ENCODE measurements at places on chromosomes 5 and 9.

DNA sequence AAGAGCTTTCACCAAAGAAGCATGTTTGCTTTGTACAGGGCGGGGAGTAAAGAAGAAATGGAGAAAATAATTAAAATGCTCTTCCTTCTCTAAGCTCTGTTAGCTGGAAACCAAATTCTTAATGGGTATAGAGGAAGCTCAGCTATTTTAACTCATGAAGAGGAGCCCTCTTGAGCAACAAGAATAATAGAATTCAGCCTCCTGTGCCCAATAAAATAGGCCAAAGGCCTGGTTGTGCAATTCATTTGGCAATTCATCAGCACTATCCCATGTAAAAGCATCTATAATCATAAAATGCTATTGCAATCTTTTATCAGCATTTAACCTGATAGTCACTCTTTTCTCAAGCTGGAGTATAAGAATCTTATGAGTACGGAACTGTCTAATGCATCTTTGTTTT is 133.6 kb upstream of the CDH6 start:
- DNase-seq: no peak

- DNase-seq: no peak
Measured at GRCh38 chr5:145979270-145980223, 43.2 kb downstream of the SH3RF2 start.

- no peak for DNase-seq
Measured at GRCh38 chr9:21144603-21145002, 3.0 kb upstream of the IFNW1 start.

- DNase-seq: no peak
Measured at GRCh38 chr9:107628444-107628843, 138.9 kb upstream of the KLF4 start.

GRCh38 chr5:10726179-10726912 is 34.7 kb downstream of the DAP start:
- no peak for DNase-seq

DNA sequence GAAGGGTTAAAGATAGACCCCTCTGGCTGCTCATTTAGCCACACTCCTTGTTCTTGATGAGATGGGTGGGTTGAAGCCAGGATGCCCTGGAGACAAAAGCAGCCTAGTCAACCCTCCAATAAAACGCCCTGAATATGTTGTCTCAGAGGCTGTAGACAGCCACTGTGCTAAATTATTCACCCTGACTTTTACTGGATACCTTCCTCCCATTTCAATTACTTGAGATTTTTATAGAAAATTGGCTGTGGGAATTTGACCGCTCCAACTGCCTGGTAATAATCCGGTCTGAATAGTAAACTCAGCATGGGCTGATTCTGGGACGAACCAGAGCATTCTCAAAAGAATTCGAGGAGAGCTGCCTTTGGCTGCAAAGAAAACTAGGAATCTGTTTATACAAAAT is 104.2 kb downstream of the SNX18 start:
- no peak for DNase-seq

DNA sequence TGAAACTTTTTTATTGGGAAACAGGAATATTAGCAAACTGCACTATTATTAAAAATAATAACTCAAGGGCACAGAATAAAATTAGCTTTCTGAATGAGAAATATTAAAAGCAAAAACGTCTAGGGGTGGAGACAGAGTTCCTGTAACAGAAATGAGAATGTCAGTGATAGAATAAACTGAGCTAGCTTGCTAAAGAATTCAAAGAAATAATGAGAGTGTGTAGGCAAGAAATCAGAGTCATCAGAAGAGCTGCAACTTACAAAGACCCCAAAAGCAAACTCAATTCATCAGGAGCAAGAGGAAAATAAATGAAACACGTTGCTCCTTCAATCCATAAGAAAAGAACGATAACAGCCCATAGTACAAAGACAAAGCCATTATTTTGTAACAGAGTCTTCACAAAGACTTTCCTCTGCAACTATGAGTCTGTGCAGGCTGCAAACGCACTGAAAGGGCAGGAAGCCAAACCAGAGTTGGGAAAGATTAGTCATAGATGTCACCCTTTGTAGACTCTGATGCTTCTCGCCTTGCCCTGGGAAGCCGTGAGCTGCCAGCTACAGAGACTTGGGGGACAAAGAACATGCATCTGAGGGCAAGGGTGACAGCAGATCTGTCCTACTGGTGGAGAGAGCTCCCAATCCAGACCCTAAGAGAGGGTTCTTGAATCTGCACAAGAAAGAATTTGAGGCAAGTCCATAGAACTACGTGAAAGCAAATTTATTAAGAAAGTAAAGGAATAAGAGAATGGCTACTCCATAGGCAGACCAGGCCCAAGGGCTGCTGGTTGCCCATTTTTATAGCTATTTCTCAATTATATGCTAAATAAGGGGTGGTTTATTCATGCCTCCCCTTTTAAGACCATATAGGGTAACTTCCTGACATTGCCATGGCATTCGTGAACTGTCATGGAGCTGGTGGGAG is 40.8 kb downstream of the SHC3 start:
- DNase-seq: no peak

DNA sequence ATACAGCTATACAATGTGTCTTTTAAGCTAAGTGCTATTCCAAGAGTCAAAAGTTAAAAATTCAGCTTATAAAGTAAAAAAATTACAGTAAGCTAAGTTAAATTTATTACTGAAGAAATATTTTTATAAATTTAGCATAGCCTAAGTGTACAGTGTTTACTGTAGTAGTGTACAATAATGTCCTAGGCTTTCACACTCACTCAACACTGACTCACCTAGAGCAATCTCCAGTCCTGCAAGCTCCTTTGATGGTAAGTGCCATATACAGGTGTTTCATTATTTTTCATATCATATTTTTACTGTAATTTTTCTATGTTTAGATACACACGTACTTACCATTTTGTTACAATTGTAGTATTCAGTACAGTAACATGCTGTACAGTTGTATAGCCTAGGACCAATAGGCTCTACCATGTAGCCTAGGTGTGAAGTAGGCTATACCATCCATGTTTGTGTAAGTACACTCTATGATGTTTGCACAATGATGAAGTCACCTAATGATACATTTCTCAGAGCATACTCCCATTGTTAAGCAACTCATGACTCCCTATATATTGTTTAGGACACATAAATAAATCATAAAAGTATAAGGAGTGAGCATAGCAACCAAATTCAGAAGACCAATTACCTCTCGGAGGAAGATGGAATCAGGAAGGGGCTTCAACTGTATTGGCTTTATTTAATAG is 165.1 kb upstream of the SLC30A5 start:
- no peak for DNase-seq

DNA sequence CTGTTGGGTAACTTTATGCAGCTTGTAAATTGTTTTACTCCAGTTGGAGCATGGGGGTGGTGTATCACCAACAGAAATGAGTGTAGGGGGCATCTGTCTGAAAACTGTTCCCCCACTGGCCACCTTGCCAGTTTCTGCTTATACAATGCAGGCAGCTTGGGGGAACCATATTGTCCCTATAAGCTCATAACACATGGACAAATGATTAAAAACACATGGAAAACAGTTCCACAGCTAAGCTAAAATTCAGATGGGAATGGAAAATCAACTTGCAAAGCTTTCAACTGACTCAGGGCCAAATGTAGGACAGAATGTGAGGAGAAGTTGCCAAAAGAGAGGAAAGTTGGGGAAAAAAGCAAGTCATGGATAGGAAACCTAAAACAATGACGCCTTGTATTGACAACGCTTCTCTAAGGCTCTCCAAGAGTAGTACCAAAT is 7.9 kb upstream of the CER1 start:
- no peak for DNase-seq

DNA sequence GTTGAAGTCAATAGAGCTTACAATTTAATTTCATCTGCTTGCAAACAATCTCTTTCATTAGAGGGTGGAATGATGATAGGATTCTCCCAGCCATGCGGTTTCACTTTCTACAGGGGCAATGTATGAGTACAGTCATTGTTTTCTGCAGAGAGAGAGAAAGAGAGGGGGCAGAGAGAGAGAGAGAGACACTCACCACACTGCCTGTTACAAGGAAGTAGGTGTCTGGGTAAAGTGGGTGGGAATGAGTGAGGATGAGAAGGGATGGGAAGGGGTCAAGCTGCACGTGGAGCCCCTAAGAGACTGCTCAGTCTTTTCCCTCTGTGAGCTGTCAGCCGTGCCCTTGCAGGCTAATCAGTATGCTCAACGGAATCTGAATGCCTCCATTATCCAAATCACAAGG is 454.3 kb downstream of the KDM4C start:
- DNase-seq: no peak

GRCh38 chr9:90180381-90180780 is 462.2 kb downstream of the DIRAS2 start:
- no peak for DNase-seq

DNA sequence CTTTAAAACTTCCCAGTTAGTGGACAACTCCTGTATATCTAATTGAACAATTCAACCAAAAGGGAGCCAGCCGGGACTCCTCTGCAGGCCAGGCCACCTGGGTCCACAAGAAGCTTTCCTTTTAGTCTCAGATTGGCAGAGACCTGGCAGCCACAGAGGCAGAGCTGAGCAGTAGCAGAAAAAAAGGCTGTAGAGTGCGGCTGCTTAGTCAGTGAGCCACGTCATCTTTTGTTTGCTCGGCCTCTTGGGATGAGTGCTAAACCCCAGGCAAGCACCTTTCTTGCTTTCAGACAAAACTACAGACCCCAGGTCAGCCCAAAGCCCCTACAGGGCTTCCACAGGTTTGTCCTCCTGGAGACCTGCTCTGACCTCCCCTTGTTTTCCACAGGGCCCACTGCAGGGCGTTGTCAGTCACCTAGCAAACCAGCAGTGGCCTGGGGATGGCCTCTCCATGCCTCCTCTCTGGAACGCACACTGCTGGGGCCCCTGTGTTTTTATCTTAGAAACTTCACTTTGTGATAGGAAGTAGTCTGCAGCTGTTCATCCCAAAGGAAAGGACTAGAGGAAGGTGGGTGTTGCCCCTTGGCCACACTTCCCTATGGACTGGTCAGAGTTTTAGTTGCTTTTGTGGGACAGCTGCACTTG is 49.9 kb downstream of the SHB start:
- DNase-seq: no peak

DNA sequence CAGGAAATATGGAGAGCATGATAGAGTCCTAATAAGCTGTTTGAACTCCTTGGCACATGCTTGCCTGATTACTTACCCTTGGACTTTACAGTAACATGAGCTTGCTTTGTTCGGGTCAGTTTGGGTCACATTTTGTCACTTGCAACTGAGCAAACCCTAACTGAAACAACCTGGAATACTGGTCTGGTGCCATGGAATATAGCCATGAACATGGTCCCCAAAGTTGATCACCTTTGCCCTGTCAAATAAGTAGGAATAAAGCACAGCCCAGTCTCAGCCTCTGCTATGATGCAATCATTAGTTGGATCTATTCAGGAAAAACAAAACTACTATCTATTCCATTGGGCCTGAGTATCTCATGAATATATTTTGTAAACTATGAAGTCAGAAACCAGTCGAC is 18.2 kb downstream of the CDO1 start:
- DNase-seq: no peak

GRCh38 chr5:62662521-62662920 is 83.9 kb downstream of the LRRC70 start:
- no peak for DNase-seq

GRCh38 chr5:128271859-128272464 is 188.4 kb downstream of the SLC12A2 start:
- no peak for DNase-seq

DNA sequence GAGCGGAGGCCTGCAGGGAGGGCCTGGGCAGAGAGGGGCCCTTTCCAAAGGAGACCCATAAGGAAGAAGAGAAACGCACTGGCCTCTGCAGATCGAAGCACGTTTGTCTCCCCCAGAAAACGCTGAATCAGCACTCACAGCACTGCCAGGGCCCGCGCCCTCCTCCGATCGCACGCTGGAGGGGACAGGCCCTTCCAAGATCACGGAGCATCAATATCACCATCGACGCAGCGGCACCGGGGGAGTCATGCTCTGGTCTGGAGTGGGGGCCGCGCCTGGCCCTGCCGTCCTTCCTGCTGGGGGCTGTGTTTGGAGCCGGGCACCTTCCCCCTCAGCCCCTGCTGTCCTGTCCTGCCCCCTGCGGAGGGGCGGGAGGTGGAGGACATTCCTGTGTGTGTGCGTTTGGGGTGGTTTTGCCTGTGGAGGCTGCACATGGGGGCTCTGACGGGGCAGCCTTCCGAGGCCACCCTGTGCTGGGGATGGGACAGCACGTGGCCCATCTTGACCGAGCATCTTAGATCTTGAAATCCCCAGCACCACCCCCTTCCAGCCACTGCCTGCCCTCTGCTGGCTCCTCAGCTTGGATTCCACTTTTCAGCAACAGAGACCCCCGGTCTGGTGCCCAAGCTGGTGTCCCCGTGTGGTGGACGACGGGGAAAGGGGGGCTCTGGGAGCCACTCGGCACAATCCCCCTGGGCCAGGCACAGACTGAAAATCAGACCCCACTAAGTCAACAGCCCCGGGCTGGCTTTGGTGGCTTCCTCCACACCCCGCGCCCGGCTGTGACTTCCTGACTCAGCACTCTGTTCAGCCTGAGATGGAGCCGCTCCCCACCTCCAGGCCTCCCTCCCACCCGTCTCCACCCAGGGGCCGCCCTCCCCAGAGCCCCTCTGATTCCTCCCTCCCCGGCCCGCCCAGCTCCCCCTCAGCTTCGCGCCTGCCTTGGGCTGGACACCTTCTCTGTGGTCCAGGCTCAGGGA is 8.3 kb downstream of the TMEM250 start:
- DNase-seq: no peak

GRCh38 chr5:169080448-169080911 is 220.5 kb downstream of the SLIT3 start:
- DNase-seq: no peak

- DNase-seq: no peak
Measured at GRCh38 chr9:15282567-15283285, 24.3 kb downstream of the TTC39B start.

DNA sequence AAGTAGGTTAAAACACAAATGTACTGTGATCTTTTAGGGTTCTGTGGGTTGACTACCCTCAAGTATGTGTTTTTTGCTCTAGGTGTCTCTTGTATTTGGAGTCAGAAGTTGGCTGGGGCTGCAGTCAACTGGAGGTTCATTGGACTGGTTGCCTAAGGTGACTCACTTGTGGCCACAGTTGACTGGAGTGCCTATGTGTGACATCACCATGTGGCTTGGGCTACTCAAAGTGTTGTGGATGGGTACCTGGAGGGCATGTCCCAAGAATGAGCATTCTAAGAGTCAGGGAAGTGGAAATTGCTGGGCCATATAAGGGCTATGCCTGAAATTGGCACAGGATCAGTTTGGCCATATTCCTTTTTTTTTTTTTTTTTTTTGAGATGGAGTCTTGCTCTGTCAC is 27.4 kb downstream of the SNX30 start:
- DNase-seq: no peak

- DNase-seq: no peak
Measured at GRCh38 chr9:35868933-35869332, 1.3 kb downstream of the OR13J1 start.

Data from NCI-H1930 (cell line).